Fibroblast of skin of left quadriceps (primary cell): ENCODE measurements at places on chromosomes 1 and 21.

- DNase-seq = no peak
These were observed 62.2 kb upstream of the ATP1B1 start for GRCh38 chr1:169044296-169044695.

GRCh38 chr1:21955501-21956281, 18.6 kb upstream of the HSPG2 start:
- DNase-seq = no peak

- no peak for DNase-seq
These were observed 356.4 kb downstream of the DISC1 start for GRCh38 chr1:231982871-231983587.

DNA sequence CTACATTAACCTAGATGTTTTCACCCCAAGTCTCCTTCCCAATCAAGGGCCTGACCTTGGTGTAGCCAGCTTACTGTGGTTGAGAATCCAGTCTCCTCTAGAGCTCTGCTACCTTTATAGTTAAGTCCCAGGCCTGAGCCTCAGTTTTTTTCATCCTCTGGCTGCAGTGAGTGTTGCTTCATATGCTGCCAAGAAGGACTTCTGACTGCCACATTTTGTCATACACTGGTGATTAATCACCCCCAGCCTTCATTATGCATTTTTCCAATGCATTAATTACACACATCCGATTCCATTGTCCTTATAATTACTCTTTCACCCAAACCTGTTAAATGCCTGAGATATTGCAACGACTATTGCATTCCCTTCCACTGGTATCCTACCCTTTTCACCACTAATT, 66.3 kb upstream of the FGGY start:
- DNase-seq = no peak

DNA sequence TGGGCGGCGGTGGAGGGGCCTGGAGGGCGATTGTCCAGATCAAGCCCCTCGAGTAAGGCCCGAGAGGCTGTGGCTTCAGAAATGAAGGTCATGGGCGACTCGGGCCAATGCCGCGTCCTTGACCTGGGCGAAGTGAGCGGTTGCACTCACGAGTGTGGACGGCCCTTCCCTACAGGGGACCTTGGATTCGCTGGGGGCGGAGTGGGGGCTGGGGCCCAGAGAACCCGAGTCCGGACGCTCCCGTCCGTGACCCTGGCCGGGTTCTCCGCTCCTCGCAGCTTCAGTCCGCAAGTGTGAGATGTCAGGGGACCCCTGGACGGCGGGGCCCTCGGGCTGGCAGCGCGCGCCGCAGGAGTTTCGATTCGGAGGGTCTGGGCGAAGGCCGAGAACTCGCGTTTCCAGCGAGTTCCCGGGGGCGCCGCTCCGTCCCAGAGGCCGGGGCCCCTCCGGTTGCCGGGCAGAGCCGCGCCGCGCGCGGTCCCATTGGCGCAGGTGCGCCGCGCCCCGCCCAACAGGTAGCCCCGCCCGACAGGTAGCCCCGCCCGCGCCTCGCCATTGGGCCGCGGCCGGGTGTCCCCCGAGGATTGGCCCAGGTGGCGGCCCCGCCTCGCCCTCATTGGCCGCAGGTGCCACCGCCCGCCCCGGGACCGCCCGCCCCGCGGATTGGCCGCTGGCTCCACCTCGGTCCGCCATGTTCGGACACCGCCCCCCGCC, at the start of gene PRKCZ:
PRKCZ (plus strand) TSS at position 694 of the 714 bp plus-strand sequence. CDS start 220 bp downstream, outside the sequence.
- DNase-seq = no peak

DNA sequence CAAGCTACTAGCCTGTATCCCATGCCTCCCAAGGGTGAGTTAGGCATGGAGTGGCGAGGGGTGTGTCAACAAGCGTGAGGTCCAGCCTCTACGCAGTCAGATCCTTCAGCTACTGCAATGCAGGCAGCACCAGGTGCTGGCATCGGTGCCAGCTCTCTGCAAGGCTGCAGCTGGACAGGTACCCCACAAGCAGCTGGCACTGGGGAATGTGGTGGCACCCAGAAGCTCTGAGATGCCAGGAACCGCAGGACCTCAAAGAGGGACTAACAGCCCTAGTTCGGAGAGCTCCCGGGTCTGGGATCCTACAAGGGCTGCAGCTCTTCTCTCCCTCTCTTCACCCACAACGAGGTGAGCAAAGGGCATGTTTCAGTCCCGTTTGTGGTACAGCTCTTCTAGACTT, 974.5 kb downstream of the LTN1 start:
- no peak for DNase-seq

- DNase-seq = no peak
These were observed 46.1 kb downstream of the ECE1 start for GRCh38 chr1:21244154-21244553.

GRCh38 chr1:160682983-160683865, 28.4 kb downstream of the CD48 start:
- DNase-seq = no peak

DNA sequence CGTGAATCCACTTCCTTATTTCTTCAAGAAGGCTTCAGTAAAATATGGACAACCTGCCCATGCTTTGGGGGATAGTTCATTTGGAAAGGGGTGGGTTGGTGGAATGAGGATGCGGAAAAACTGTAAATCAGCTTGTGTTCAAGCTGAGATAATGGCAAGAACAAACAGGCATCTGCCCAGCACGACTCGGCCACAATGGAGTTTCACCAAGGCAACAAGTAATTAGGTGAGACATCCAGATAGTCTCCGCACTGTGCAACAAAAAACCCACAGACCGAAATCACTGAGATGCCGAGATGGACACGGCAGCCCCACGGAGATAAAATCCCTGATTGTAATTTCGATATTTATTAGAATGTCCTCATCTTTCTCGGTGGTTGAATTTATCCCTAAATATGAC, 455.2 kb downstream of the AJAP1 start:
- DNase-seq = no peak

- DNase-seq = no peak
These were observed 45.8 kb upstream of the RC3H1 start for GRCh38 chr1:174068000-174068399.

GRCh38 chr1:65812065-65812464, 19.4 kb downstream of the PDE4B start:
- DNase-seq = peak; percentile 39

GRCh38 chr1:109929170-109929569, 18.5 kb downstream of the CSF1 start:
- no peak for DNase-seq

DNA sequence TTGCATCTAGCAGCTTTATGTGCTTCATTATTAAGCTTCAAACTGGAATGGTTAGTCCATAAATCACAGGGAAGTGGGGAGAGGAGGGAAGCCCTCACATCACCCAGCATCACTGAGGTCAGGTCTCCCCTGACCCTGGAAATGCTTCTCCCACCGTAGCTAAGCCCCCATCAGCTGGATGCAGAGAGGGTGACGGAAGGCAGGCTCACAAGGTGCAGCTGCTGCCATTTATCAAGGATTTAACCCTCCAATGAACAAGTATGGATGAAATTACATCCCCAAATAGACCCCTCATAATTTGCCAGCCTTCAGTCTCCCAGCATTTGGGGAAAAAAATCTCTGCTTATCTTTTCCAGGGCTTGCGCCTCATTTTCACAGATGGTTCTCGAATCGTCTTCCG, 60.8 kb downstream of the PGM1 start:
- DNase-seq = no peak

GRCh38 chr1:153728305-153729066, 636 bp downstream of the INTS3 start:
- peak; percentile 13 for DNase-seq

DNA sequence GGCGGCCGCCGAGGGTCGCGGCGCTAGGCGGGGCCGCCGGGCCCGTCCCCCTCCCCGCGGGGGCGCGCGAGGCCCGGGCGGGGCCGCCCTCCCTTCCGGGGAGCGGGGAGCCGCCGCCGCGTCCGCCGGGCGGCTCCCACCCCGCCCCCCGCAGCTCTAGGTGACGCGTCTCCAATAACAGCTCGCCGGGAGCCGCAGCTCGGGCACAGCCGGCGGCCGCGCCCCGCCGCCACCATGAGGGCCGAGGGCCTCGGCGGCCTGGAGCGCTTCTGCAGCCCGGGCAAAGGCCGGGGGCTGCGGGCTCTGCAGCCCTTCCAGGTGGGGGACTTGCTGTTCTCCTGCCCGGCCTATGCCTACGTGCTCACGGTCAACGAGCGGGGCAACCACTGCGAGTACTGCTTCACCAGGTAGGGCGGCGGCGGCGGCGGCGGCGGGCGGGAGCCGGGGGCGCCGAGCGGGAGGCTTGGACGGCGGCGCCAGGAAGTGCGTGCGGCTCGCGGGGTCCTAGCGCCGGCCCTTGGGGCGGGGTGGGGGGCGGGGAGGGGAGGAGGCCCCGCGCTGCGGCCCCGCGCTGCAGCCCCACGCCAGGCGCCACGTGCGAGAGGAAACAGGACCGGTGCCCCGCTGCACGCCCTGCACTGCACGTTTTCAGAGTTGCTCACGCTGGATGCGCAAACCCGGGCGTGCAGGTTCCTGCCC, at the start of gene SMYD2:
SMYD2 (plus strand) TSS at position 139 of the 699 bp plus-strand sequence; CDS start at position 235, 96 bp downstream.
- no peak for DNase-seq

DNA sequence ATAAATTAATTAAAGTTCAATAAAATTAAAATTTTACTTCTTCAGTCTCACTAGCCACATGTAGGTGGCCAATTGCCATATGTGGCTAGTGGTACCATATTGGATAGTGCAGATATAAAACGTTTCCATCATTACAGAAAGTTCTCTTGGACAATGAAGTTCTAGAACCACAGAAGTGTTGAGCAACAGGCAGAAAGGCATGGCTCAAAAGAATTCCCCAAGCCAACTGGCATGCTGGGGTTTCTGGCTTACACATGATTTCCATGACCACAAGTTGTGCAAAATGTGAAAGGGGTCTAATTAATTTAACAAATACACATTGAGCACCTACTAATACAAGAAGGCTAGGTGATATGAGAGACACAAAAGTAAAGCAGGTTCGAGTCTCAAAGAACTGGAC, 72.2 kb upstream of the CDC42BPA start:
- DNase-seq = no peak

DNA sequence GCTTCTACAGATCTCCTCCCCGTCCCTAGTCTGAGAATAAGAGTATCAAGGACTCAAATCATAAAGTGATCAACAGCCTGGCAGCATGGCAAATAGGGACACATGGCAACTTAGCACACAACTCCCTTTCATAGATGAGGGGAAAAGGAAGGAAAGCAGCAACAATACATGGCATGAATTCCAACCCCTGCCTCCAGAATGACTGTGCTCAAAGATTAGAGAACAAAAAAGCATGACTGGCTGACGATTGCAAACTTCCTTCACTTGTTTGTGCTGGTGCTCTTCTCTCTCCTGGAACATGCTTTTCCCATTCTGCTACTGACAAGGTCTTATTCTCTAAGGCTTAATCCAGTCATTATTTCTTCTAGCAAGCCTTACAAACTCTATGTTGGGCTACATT, 11.5 kb downstream of the KTI12 start:
- no peak for DNase-seq

DNA sequence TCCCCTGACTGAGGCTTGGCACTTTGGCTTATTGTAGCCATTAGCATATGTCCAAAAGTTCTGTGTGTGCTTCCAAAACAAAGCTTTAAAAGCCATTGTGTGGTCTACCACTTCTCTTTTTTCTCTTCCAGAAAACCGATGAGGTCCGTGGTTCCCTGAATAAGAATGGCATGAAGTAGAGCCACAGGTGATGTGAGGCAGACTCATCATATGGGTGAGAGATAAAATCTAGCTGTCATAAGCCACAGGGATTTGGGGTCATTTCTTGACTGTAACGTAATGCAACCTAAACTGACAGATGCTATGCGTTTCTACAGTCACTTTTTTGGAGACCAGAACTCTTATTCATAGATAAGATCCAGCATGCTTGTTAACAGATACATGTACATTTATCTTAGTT, 7.0 kb upstream of the GREM2 start:
- DNase-seq = no peak

GRCh38 chr1:228242409-228242808, 34.6 kb downstream of the OBSCN start:
- DNase-seq = no peak

- no peak for DNase-seq
These were observed 1.2 kb upstream of the CGN start for GRCh38 chr1:151510020-151510405.
